COR-L47 (cell line): ENCODE measurements at places on chromosomes 2 and 18.

- DNase-seq: peak; percentile 85
Measured at GRCh38 chr18:49613141-49613640, 51.3 kb downstream of the LIPG start.

GRCh38 chr2:104465981-104466380, 387.9 kb upstream of the POU3F3 start:
- no peak for DNase-seq

DNA sequence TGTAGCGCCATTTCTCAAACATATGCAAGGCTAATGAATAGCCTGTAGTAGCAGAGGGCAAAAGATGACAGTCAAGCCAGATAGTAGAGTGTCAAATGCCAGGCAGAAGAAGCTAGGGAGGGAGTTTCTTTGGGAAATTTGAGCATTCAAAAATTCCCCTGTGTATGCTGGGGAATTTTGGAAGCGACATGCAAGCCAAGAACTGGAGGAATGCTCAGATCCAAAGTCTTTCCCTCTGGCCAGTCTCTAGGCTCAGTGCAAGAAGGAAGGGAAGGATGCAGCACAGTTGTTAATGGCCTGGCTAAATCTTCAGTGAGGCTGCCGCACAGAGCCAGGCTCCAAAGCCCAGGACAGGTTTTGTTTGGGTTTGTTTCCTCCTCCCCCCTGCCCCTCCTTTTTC, 59.9 kb downstream of the ATP9B start:
- no peak for DNase-seq

GRCh38 chr2:60109744-60110143, 443.7 kb downstream of the BCL11A start:
- DNase-seq: no peak

DNA sequence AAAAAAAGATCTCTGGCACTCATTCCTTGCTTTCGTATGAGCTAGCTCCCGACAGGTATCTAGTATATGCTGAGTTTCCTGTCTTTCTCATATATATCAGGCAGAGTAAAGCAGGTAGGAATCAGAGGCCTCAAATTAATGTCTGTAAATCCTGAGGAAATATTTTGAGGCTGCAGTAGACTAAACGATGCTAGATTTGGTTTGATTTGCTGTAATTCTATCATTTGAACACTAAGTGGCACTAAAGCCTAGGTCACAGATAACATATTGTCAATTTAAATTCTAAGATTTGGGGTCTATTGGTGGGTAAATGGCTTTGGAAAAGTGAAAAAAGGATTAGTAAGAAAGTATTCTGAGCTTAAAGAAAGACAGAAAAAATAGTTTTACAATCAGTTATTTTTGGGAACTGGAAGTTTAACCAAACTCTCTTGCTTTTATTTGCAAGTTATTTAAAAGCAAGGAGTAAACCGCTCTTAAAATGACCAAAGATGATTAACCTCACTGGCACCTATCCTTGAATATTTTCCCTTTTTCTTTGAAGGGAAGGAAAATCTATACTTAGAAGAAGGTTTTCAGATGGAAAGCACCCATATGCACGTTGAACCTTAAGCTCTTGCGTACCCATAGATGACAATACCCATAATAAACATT, 37.6 kb upstream of the SLC4A10 start:
- DNase-seq: peak; percentile 26

- no peak for DNase-seq
Measured at GRCh38 chr2:24287171-24287570, 73.2 kb downstream of the ITSN2 start.

DNA sequence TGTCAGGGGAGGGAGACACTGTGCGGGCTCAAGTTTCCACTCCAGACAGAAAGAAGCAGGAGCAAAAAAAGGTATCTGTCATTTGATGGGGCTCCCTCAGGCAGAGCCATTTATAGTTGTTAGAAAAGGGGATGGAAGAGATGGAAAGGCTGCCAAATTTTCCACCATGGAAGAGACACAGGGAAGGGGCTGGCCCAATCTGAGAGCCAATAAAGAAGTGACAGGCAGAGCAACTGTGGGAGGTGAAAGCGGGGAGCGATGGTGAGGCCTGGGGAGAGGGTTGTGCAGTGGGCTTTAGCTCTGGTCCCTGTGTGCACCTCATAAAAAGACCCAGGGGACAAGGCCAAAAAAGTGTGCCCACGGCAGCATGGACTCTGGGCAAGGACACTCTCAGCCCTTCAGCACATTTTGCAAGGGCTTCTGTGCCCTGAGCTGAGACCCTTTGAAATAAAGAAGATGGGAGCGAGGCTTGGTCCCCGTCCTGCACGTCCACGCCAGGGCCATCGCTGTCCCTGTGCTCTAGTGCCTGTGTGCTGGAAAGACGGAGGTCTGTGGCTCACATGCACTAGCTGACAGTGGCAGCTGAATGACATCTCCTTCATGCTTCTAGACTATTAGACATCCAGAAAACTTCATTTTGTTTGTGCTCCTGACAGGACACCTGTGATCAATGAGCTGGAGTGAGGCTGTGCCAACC, 456.7 kb upstream of the HS6ST1 start:
- no peak for DNase-seq

DNA sequence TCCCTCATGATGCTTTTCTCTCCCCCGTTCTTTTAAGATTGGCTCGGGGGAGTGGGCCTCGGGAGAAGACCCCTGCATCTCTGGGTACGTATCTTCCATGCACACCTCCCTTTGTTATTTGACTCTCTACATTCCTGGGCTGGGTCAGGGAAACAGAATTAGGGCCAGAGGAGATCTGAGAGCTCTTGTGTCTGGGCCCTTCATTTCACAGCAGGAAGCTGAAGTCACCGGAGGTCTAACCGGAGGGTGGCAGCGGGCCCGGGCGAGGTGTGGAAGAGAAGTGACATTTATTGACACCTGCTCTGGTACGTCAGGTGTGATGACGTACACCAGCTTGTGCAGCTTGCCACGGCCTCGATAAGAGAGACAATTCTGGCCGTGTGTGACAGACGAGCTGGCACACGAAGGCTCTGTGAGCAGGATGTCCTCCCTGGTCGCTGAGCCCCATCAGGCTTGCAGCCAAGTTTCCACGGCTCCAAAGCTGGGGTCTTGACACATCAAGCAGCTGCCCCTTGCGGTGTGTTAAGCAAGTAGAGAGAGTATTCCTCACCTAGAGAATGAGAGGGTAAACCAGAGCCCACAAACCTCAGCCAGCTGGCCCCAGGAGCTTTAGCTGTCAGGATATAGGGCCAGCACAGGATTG, 30.4 kb downstream of the TOGARAM2 start:
- peak; percentile 70 for DNase-seq

DNA sequence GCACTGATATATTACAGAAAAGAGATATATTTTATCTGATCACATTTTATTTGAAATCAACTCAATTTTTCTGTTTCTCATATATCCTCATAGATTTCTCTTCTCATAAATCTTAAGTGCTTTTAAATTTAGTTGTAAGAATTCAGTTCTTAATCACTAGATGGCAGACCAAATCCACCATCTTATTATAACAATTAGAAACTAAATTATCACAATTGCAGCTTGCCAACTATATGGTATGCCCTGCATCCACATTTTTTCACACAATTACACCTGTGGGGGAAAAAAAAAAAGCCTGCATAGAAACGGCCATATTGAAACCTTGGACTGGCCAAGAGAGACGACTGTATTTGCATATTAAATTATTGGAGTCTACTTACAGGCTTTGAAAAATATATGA, 64.4 kb downstream of the COL5A2 start:
- DNase-seq: peak; percentile 4

DNA sequence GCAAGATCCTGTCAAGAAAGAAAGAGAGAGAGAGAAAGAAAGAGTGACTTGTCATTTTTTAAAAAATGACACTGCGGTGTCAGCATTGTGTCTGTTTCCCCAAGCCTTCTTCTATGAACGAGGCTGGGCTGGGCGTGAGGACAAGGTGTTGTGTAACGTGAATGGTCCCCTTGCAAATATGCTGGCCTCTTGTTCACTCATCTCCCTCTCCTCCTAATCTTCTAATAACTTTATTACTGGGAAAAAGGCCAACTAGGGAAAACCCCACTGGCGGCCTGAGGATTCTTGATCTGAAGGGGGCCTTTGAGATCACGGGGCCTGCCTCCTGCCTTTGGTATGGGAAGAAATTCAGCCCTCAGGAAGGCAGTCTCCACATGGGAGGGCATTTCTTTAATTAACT, 163.1 kb downstream of the MIB1 start:
- DNase-seq: no peak

GRCh38 chr2:119710281-119710680, 31.3 kb downstream of the TMEM177 start:
- DNase-seq: no peak

DNA sequence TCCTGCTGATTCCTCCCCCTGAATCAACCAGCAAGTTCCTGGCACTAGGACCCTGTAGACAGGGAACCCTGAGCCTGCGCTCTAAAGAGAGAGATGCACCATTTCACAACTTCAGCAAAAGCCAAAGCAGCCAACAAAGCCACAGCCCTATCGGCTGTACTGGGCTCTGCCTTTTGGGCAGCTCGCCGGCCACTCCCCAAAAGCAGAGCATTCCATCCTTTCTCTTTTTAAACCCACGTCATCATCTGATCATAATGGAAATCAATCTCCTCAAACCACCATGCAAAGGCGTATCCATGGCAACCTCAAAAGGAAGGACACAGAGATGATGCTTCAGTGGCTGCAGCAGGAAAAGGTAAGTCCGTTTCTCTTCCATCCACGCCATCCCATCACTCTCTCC, 5.3 kb upstream of the DCTN1 start:
- DNase-seq: no peak

DNA sequence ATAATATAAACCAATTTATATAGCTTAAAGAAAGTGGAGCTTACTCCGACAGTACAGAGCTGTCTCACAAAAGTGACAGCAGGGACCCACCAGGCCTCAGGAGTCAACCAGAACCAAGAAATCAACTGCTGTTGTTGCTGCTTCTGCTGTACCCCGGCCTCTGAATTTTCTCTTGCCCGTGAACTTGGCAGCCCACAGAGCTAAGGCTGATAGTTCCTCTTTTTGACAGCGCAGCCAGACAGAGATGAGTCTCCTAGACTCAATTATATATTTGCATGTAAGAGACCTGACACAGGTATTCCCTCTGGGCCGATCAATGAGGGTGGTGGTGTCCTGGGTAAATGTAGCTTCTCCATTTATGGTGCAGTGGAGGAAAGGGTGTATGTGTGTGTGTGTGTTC, 109.4 kb downstream of the KCTD1 start:
- no peak for DNase-seq

DNA sequence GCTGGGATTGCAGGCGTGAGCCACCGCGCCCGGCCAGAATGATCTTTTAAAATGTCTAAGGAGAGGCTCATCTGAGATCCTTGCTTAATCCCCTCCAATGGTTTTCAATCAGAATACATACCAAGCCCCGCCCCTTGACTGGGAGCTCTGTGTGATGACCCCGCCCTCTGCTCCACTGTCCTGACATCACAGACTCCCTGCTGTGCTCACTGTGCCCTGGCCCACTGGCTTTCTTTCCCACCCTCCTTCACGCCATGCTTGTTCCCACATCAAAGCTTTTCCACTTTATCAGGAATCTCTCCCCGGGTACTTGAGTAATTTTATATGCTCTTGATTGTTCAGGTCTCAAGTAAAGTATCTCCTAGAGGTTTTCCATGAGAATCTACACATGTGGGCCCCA, 762.3 kb upstream of the ID2 start:
- DNase-seq: no peak

DNA sequence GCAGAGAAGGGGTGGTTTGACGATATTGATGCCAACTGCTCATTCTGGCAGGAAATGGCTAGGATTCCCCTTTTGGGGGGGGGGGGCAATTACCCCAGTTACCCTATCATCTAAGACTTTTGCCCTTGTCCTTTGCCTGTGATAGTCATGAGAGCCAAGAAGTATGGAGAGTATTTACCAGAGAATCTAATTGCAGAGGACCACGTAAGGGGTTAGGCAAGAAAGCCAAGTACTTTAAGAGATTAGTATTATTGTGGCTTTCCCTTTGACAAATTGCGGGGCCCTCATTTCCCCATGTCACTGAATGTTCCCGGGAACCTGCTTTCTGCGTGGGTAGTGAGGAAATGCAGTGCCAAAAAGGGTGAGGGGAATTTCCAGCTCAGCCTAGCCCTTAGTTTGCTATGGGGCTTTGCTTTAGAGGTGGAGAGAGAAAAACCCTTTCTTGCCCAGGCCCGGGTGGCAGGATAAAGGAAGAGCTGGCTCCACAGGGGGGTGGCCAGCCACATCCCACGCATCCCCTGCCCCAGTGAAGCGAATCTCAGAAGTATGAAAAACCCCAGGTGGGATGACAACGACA, 1.5 kb downstream of the AQP4 start:
- DNase-seq: no peak

- no peak for DNase-seq
Measured at GRCh38 chr2:199219551-199219950, 238.2 kb downstream of the SATB2 start.

- DNase-seq: no peak
Measured at GRCh38 chr2:201151127-201151981, 31.6 kb upstream of the CASP10 start.

- no peak for DNase-seq
Measured at GRCh38 chr2:201174687-201175086, 8.3 kb upstream of the CASP10 start.

- no peak for DNase-seq
Measured at GRCh38 chr2:10475811-10476660, 27.9 kb upstream of the ODC1 start.

DNA sequence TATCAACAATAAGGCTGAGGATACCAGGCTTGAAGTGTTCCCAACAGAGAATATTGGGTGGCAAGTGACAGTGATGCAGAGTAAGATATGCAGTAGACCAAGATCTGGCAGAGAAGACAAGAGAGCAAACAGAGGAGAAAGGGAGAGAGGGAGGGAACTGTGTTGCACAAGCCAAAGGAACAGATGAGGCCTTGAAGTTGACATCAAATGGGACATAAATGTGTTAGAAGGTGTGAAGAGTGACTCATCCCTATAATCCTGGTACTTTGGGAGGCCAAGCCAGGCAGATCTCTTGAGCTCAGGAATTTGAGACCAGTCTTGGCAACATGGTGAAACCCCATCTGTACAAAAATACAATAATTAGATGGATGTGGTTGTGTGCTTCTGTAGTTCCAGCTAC, 342.9 kb downstream of the PARD3B start:
- DNase-seq: no peak

DNA sequence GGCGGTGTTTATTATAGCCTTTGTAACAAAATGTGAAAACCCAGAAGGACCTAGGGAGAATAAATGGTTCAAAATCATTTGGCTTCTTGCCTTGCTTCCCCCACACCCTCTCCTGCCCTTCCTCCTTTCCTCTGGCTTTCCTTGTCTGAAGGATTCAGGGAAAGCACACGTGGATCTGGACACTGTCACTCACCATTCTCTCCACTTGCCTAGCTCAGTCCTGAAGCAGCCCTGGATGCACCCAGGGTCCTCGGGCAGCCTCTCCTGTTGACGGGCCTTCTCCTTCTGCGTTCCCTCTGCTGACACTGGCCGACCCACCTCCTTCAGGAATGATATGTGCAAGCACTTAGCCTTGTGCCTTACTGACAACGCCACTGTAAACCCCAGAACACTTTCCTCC, 68.4 kb downstream of the FAM210A start:
- no peak for DNase-seq

DNA sequence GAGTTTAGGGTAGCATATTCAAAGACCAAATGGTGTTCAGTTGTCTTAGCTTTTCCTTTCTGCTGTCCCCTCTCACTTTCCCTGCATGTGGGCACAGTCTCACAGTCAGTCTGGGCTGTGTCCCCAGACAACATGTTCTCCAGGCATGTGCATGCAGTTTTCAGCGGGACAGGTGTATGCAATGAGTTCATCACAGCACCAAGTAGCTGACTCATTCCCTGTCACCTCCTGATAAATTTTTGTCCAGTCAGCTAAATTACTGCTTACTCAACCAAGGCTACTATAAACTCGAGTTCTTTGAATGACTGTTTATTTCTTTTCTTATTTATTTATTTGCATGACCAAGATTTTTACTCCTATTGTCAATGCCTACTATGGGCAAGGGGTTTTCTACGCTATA, 148.8 kb upstream of the CDH19 start:
- no peak for DNase-seq
